Stimulated activated CD4-positive, alpha-beta T cell treated with anti-CD3 and anti-CD28 coated beads, Interleukin-15, amount 100 ng/mL, for 1 hour (primary cell): ENCODE measurements at places on chromosomes 6 and 20.
A peak's percentile ranks its signal among the peaks of the same experiment; 100 is the strongest.

GRCh38 chr20:389220-389619 is 8.7 kb downstream of the TRIB3 start:
- no peak for DNase-seq

- peak; percentile 42 for DNase-seq
These were observed 19.6 kb upstream of the IL17F start for GRCh38 chr6:52263709-52264540.

DNA sequence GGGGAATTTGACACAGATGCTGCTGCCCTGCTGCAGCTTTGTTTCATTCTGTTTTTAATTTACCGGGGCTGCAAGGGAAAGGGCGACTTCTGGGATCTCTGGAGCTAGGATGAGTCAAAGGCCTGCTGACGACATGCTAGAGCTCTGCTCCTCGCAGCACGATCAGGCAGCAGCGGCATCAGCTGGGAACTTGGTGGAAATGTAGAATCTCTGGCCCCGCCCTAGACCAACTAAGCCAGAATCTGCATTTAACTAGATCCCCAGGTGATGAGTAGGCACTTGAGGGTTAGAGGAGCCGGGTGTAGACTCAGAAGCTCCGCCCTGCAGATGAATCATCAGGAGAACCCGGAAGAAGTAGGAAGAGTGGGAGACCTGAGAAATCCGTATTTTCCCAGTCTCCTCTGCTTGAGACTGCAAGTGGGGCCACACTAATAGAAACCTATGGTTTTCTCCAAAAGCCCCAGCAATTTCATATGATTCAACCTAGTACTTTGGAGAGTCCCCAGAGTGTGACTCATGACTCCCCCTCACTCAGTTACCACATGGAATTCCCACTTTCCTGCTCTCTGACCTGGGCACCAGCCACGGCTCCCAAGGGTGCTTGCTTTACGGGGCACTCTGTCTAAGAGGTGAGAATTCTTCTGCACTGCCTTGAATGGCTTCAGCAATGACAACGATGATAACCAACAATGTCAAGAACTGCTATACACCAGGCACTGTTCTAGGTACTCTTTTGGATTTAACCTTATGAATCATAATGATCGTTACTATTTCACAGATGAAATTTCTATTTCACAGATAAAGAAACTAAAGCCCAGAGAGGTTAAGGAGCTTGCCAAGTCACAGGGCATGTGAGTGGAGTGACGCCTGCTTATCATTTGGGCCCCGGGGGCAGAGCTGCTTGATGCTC is 18.1 kb downstream of the TUBB2B start:
- no peak for DNase-seq

- no peak for DNase-seq
These were observed 518.8 kb downstream of the GRIK2 start for GRCh38 chr6:101912311-101912710.

DNA sequence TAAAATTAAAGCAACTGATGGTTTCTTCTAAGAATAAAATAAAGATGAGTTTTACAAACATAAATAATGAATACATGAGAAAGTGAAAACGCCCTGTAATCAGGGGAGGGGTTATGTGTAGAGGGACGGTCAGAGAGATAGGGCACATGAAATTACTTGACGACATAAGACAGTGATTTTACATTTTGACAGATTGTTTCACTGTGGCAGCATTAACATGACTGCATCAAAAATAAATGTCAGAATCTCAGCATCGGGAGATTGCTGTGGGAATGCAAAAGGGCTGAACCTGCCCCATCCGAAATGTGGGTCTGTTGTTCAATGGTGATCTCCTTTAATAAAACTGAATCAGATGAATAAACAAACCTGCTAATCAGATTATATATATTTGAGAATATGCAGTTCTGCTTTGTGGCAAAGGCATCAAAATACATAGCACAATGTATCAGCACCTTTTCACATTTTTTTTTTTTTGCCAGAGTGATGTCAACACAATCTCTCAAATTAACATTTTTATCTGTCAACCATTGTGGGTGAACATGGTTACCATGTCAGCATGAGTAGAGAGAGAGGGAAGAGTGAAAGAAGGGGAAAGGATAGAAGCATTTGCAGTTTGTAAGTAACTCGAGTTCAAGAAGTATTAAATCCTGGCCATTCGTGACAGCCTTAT is 177.1 kb upstream of the MAN1A1 start:
- DNase-seq: no peak

DNA sequence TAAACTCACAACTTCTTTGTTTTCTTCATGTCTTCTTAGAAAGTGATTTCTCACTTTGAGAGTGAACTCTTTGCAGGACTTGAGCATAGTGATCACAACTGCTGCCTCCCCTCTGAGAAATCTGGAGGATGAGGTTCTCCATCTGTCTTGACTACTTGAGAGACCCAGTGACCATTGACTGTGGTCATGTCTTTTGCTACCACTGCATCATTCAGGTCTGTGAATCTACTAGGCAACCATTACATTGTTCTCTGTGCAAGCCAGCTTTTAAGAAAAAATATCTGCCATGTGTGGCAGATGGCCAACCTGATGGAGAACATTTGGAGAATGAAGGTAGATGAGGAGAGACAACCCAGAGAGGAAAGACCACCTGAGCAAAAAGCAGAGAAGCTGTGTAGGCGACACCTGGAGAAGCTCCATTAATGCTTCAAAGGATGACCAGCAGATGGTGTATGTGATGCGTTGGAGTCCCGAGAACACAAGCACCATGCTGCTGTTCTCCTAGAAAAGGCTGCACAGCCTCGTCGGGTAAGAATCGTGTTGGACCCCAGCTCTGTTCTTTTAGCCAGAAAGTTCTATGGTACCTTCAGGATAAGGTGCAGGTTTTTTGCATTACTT is 25.1 kb upstream of the TRIM26 start:
- DNase-seq: no peak

- no peak for DNase-seq
These were observed 11.9 kb upstream of the RBM38 start for GRCh38 chr20:57379263-57379647.

GRCh38 chr6:7773322-7773721 is 47.4 kb downstream of the BMP6 start:
- no peak for DNase-seq

DNA sequence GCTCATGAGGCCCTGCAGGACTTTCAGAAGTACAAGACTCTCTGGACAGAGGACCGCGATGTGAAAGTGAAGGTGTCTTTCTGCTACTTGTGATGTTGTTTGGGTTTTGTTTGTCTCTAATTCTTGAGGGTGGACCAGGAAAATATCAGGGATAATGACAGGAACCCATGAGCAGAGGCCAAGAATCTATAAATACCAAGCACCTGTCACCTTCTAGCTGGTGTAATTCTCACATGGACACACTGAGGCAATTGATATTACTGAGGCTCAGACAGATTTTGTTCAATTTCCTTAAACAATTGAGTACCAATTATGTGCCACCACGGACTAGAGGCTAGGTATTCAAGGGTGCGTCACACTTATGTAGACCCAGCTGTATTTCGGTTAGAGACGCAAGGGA is 107.9 kb downstream of the DNAH8 start:
- DNase-seq: no peak

DNA sequence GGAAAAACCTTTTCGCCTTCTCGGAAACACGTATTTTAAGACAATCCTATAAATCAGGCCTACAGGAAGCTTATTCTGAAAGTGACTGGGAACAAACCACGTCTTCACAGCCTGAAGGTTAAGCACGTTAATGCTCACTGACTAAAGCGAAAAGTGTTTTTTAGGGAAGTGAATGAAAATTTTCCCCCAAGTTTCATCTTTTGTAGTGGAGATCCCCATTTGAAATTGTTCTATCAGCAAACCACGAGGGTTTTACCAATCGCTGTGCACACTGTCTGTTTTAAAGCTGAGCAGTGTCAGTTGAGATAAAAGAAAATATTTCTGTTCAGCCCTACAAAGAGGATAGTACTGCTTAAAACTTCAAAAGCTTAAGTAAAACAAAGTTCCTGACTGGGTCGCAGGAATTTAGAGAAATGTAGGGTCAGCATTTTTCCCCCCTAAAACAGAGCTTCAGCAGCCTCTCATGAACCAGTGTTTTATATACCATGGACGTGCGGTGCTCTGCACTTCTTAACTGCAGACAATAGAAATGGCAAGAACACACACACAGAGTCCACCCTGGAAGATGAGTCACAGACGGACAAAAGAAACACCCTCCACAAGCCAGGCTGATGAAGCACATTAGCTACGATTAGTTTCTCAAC is 34.9 kb downstream of the SLC22A23 start:
- no peak for DNase-seq

- no peak for DNase-seq
These were observed 236.3 kb upstream of the ZNF217 start for GRCh38 chr20:53829724-53830521.

- no peak for DNase-seq
These were observed 48.5 kb downstream of the PYGB start for GRCh38 chr20:25296094-25297093.

DNA sequence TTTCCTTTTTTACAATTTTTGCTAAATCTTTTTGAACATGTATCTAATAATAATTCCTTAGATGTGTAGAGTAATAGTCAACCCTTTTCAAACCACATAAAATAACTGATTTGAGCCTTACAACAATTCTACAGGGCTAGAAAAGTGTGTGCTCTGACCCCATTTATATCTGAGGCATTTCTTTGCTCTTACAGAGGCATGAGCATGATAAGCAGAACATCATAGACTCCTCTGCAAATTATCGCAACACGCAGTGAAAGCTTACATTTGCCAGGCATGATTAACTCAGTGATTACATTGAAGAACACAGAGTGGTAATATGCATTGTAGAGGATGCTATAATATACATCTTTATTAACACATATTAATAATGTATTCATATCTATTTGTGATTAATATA is 120.4 kb downstream of the SIM1 start:
- DNase-seq: no peak

GRCh38 chr6:132131758-132132157 is 180.6 kb upstream of the CCN2 start:
- DNase-seq: no peak
